Activated T-helper 1 cell treated with Interleukin-2 at 50 U/mL for 16 hours (primary cell): ENCODE measurements at places on chromosomes 12 and 14.

- no peak for DNase-seq
Measured at GRCh38 chr14:90548455-90548854, 151.6 kb downstream of the CALM1 start.

DNA sequence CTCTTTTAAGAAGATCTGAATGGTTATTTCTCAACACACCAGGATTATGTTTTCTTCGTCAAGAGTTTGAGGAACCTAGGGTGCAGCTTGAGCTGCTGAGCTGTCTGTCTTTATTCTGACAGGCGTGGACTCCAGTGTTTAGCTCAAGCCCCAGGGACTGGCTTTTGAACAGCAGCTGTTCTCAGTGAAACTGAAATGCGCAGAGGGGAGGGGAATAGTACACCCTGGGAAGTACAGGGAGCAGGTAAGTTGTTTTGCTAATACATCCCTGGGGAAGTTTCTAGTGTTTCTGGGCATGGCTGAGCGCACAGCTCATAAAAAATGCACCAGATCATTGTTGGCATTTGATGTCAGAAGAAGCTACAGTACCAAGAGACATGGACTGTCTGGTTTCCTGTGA is 659.8 kb downstream of the DIO2 start:
- no peak for DNase-seq

GRCh38 chr12:66984962-66985361 is 284.2 kb upstream of the CAND1 start:
- no peak for DNase-seq

DNA sequence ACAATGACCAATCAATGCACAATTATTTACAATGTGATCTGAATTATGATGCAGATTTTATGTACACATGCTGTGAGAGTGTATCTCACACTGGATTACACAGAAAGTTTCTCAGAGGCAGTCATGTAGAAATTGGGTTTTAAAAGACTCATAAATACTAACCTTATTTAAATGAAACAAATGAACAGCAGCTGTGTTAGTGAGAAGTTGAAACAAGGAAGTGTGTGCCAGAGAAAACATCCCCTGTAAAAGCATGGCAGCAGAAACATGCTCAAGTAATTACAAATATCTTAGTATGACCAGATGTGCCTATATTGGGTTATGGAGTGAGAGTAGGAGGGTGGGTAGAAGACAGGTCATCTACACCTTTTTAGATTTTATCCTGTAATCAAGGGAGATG is 723.7 kb downstream of the C12orf50 start:
- no peak for DNase-seq

DNA sequence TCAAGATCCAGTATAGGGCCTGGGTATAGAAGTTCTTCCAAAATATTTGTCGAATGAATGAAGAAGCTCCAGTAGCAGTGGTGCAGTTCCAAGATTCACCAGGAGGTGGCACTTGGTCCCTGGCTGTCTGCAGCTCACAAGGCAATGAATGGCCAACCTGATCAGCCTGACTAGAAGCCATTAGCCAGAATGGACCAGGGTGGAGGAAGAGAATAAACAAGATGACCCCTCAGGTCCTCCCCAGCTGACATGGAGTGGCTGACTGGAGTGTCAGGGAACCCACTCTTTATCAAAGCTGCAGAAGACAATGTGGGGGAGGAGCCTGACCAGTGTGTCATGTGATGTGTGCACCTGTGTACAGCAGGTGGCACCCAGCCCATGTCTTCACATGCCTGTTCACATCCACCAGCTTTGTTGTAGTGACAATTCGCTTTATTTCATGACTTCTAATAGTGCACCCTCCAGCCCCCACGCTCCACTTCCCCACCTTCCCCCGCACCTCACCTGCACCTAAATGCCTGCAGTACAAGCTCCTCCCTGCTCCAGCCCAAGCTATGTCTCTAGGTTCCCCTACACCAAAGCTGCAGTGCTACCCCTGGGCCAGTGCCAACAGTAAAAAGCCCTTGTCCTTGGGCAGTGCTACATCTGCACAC is 3.0 kb downstream of the LTBP2 start:
- DNase-seq, result peak; percentile 69

- no peak for DNase-seq
Measured at GRCh38 chr14:101224356-101225156, 321.0 kb upstream of the RTL1 start.

- no peak for DNase-seq
Measured at GRCh38 chr12:94706250-94706661, 55.9 kb upstream of the TMCC3 start.
